Posterior vena cava (tissue), 2 donors: ENCODE measurements at places on chromosomes 7 and 10. TPM values are rescaled to one million over a fixed set of nuclear protein-coding genes. Genes with fewer than 3 reads are reported as not detected.

Gene FBXL13
- total RNA-seq, result 1.7 TPM

Gene ACSM6
- not detected for total RNA-seq

GRCh38 chr10:120997313-120997712 lies 146.2 kb downstream of the WDR11 start:
- DNase-seq, result no peak

DNA sequence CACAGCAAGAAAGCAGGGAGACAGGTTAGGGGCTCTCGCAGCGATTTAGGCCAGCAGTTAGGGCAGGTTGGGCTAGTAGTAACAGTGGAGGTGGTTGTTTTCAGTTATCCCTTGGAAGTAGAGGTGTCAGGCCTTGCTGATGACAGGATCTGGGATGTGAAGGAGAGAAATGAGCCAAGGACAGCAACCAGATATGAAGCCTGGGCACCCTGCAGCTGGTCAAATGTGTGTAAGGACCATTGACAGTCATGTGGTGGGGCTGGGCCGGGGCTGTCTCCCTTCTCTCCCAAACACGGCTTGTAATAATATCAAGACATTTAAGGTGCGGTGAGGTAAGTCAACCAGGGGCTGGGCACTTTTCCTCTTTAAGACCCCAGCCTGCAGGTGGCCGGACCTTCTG lies 112.5 kb upstream of the IGFBP3 start:
- DNase-seq, result no peak

- no peak for DNase-seq
These were observed 273.1 kb downstream of the SEMA3D start for GRCh38 chr7:84913731-84914130.
